SW 1271 (cell line): ENCODE measurements at places on chromosomes 5 and 9.

DNA sequence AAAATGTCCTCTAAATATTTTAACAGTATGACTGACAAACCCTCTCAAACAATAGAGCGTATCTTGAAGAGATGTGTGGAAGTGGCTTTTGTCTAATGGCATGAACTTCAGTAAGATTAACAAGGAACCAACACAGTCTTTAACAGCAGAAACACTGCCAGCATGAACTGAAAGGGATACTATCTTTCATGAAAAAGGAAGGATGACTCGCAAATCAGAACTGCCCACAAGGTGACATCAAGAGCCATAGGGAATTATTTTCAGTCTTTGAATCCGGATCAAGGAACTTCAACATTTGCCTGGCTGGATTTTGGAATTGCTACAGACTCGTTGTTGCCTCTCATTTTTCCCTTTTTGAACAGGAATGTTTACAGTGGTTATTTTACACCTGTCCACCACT, 5.1 kb upstream of the HEXB start:
- DNase-seq: peak; percentile 32

DNA sequence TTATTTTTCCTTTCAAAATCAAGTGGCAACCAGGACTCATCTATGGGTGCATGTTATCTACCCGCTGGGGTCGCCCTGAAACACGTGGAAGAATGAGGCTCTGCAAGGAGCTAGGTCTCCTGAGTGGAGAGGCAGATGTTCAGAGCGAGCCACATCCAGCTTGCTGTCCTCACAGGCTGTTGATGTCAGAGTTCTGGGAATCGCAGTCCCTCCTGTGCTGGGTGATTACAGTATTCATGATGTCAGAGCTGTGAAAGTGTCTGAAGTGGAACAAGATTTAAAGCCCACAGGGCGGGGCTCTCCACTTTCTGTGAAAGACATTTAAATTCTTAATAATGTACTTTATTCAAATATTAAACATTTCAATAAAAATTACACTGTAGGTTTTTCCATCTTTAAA, 24.4 kb upstream of the LMX1B start:
- DNase-seq: no peak

- no peak for DNase-seq
Observed at GRCh38 chr5:76007904-76008303, 75.3 kb upstream of the SV2C start.

GRCh38 chr9:7298123-7298522, 501.5 kb downstream of the DMAC1 start:
- DNase-seq: no peak

GRCh38 chr9:133640580-133641395, 4.6 kb downstream of the DBH start:
- no peak for DNase-seq

DNA sequence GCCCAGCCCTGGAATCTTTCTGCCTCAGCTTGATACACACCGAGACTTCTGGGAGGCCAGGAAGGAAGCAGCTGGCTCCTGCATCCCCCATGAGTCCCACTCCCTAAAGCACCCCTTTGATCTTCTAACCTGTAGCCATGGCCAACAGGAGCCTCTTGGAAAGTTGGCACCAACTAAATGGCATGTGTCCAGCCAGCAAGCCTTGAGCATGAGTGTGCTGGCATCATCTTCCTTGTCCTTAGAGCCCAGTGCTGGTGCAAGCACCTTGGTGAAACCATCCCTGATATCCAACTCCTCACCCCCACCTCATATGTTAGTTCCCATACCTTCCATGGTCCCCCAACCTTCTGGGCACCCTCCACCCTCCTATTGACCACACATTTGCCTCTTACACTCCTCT, 130.4 kb downstream of the CRB2 start:
- no peak for DNase-seq

DNA sequence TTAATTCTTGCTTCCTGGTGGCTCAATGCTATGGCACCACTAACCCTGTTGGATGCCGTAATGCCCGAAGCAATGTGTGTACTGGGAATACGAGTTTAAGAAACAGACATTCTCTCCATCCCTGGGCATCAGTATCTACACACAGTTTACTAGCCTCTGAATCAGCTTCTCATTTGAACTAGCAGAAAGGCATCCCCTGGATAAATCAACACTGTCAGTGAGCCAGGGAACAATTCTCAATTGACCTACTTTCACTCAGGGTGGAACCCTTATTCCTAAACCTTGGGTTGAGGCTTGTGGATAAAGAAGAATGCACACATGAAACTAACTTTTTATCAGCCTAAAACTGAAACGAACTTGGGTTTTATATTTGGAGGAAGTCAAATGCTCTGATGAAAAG, 331.0 kb downstream of the GADD45G start:
- DNase-seq: no peak

DNA sequence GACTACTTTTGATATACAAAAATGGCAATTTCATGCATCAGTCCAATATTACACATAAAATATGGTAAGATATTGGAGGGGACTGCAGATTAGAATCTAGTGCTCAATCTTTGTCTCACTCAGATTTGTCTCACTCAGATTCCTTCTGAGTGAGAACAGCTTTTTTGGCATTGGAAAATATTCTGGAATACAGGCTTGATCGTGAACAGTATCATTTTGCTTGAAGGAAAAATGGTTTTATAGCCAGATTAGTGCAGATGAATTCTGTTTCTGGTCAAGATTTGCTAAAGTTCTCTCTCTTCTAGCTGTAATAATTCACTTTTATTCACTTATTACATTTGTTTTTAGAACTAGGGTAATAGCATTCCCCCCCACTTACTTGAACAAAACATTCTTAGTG, 51.2 kb downstream of the MAN2A1 start:
- DNase-seq: no peak

DNA sequence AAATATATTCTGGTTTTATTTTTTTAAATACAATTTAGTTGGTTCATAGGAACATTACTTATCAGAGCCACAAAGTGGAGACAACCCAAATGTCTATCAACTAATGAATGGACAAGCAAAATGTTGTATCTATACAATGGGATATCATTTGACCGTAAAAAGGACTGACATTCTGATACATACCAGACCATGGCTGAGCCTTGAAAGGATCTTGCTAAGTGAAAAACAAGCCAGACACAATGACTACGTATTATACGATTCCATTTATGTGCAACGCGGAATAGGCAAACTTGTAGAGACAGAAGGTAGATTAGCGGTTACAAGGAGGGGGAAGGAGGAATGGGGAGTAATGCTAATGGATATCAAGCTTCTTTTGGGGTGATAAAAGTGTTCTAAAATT, 621.6 kb downstream of the BNC2 start:
- no peak for DNase-seq

GRCh38 chr9:114282507-114282906, 40.4 kb upstream of the ORM1 start:
- no peak for DNase-seq

GRCh38 chr5:77423022-77423750, 68.9 kb downstream of the WDR41 start:
- DNase-seq: no peak

DNA sequence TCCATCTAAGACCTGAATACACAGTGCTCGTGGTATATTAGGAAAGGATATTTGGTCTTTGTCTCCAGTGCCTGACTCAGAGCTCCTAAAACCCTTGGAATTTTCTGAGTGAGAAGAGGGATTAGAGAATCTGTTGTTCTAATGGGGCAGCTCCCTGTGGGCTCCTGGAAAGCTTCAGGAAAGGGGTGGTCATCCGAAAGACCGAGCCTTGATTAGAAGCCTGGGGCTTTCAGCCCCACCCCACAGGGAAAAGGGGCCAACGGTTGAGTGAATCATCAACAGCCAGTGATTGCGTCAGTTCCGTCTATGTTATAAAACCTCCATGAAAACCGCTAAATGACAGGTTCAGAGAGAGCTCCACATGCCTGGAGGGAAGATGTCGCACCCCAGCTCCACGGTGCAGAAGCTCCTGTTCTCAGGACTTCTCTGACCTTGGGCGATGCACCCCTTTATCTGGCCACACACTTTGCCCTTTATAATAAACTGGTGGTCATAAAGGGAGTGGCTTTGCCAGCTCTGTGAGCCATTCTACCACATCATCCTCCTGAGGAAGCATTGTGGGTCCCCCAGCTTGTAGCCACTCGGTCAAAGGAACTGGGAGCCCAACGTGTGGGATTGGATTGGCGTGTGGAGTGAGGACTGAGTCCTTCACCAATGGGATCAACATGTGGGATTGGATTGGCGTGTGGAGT, 71.0 kb upstream of the ICE1 start:
- DNase-seq: no peak

DNA sequence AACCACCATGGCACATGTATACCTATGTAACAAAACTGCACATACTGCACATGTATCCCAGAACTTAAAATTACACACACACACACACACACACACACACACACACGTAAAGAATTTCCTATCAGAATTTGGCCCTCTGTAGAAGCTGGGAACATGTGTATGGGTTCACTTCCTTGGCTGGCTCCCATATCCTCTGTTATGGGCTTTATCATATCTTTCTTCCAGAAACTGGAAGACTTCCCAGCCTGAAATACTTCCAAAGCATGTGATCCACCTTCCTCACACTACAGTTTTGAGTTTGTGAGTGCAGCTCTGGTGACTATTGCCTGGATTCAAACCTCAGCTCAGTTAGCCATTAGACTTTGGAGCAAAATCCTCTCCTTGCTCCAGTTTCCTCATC, 78.6 kb upstream of the GDNF start:
- DNase-seq: no peak

DNA sequence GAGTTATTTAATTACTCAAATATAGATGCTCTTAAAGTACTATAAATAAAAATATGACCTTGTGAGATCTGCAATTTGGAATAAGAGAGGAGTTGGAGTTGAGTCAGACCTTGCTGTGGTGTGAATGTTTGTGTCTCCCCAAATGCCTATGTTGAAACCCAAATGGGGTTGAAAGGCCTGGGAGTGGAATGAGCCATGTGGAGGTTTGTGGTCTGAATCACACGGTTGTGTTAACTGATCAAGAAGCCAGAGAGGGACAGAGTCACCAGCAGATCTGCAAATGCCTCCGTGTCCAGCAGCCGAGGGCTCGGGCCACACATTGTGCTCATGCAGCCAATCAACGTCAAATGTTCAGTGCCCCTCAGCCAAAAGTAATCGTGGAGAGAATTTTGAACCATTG, 404.4 kb downstream of the ICE1 start:
- DNase-seq: no peak

- DNase-seq: no peak
Observed at GRCh38 chr5:3490957-3491507, 104.6 kb upstream of the IRX1 start.

GRCh38 chr5:87243161-87243844, 24.4 kb upstream of the RASA1 start:
- DNase-seq: no peak

DNA sequence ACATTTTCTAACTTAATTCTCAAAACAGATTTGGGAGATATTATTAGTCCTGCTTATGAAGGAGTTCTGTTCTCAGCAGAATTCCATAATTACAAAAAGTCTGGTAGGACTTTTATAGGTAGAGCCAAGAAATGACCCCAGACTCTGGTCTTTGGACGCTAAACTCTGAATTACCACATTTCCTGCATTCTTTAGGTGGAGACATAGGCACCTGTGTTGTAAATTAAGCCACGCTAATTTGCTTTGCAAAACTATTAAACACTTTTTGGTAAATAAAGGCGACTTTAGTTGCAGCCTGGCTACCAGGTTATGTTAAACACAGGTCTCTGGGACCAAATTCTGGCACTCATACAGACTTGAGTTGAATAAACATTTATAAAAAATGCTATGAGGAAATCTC, 77.7 kb downstream of the C9orf152 start:
- no peak for DNase-seq
